ENCODE measurements at places on chromosomes 7 and 10.

- no peak for DNase-seq
Observed at GRCh38 chr10:103448746-103449145, 3.4 kb downstream of the CALHM2 start.

GRCh38 chr7:6500691-6501090 is 50.6 kb downstream of the GRID2IP start:
- DNase-seq = no peak

DNA sequence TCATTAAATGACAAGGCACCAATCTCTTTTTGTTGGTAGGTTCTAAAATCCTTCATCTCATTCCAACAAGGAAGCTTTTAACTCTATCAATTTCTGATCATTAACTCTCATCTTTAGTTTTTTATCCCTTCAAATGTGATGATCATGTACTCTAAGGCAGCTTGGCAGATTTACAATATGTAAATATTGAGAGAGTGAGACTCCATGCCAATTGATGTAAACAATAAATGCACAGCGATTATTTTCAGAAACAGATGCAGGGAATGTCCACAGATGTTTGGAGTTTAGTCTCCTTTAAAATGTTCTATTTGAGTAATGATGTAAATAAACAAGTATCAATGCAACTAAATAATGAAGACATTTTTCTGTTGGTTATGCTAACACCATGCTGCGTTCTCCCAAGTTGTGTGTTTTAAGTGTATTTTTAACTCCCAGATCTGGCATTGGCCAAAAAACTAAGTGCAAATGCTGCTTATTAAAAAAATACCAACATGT is 213.8 kb downstream of the AHR start:
- DNase-seq = no peak

- no peak for DNase-seq
Observed at GRCh38 chr10:27157150-27157549, 2.0 kb downstream of the MASTL start.

DNA sequence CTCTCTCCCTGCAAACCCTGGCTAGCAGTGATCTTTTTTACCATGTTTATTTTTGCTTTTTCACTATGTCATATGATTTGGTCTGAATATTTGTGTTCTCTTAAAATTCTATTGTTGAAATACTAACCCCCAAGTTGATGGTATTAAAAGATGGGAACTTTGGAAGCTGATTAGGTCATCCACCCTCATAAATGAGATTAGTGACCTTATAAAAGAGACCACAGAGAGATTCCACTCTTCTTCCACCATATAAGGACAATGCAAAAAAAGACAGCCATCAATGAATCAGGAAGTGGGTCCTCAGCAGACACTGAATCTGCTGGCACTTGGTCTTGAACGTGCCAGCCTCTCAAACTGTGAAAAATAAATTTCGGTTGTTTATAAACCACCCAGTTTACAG is 112.8 kb upstream of the KCND2 start:
- no peak for DNase-seq

GRCh38 chr10:110279407-110279986 is 25.2 kb downstream of the SMNDC1 start:
- DNase-seq = peak; percentile 38

DNA sequence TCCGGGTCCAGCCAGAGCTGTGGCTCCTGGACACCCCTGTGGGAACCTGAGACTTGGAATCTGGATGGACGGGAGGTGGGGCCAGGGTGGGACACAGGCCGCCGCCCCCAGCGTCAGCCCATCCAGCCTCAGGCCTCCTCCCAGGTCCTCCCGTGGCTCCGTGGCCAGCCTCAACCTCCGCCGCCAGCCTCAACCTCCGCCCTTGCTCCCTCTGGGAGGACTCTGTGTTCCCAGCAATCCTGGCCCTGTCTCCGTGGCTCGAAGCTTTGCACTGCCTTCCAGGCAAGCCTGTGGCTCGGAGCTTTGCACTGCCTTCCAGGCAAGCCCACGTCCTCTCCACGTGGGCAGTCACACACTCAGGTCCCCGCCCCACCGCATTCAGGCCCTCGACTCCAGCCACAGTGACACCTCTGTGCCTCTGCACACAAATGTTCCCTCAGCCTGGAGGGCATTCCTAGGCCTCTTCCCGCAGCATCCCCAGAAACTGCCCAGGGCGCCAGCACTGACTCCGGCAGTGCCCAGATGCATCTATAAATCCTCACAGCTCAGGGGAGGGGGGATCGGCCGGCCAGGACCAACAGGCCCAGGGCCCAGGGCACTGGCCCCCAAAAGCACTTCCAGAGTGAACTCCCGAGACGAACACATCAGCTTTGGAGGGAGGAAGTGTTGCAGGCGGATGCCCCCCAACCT is 44.7 kb upstream of the PDGFA start:
- DNase-seq = no peak
